IMR-90 (cell line): ENCODE measurements at places on chromosomes 6 and 20. TPM values are rescaled to one million over a fixed set of nuclear protein-coding genes. Genes with fewer than 3 reads are reported as not detected.

Gene GABRR1
- not detected in 2 replicates for total RNA-seq

Gene CRIP3
- total RNA-seq: not detected in 2 replicates

Gene NCOA3
- total RNA-seq: 27.2 and 29.0 TPM in 2 replicates

Gene GPR63
- 0.36 and 0.56 TPM in 2 replicates for total RNA-seq

Gene ATP6V1G2
- total RNA-seq: 1.4 and 3.1 TPM in 2 replicates

Gene TNFAIP3
- 4.4 and 5.0 TPM in 2 replicates for total RNA-seq

Gene TMEM217
- total RNA-seq: 1.4 TPM in 2 replicates

Gene MTFR2
- 0.72 and 1.9 TPM in 2 replicates for total RNA-seq

Gene GSTA3
- total RNA-seq: not detected in 2 replicates

Gene TGM3
- not detected in 2 replicates for total RNA-seq

Gene PSORS1C2
- total RNA-seq: not detected in 2 replicates

Gene IMPG1
- total RNA-seq: not detected in 2 replicates

Gene TUBB1
- not detected in 2 replicates for total RNA-seq

Gene SLC17A3
- not detected in 2 replicates for total RNA-seq

Gene COX4I2
- total RNA-seq: not detected in 2 replicates

Gene LAMA5
- 0.56 and 0.90 TPM in 2 replicates for total RNA-seq

Gene TSPO2
- total RNA-seq: not detected in 2 replicates

Gene SLC13A3
- total RNA-seq: 2.5 and 2.8 TPM in 2 replicates

Gene C6orf52
- total RNA-seq: not detected in 2 replicates

Gene PRR3
- 7.2 TPM in 2 replicates for total RNA-seq

Gene LRFN2
- total RNA-seq: not detected in 2 replicates

Gene PRRC2A
- 7.7 and 8.1 TPM in 2 replicates for total RNA-seq

Gene HCRTR2
- under 0.01 TPM in 1 of 2 replicates, not detected in the other for total RNA-seq

Gene CDSN
- not detected in 2 replicates for total RNA-seq

Gene DEFB124
- not detected in 2 replicates for total RNA-seq

Gene MYLK2
- total RNA-seq: 0.18 and 0.28 TPM in 2 replicates

Gene NRSN1
- total RNA-seq: not detected in 2 replicates

Gene HLA-DOB
- 0.28 and 0.36 TPM in 2 replicates for total RNA-seq

Gene DBNDD2
- total RNA-seq: 1.1 and 1.3 TPM in 2 replicates

Gene LHFPL5
- total RNA-seq: not detected in 2 replicates

Gene PPP1R3G
- total RNA-seq: under 0.01 and 0.18 TPM in 2 replicates

Gene HLA-DQA1
- not detected in 2 replicates for total RNA-seq
